Renal pelvis (tissue), 12 donors: ENCODE measurements at places on chromosomes 11 and 22. TPM values are rescaled to one million over a fixed set of nuclear protein-coding genes. Genes with fewer than 3 reads are reported as not detected.

DNA sequence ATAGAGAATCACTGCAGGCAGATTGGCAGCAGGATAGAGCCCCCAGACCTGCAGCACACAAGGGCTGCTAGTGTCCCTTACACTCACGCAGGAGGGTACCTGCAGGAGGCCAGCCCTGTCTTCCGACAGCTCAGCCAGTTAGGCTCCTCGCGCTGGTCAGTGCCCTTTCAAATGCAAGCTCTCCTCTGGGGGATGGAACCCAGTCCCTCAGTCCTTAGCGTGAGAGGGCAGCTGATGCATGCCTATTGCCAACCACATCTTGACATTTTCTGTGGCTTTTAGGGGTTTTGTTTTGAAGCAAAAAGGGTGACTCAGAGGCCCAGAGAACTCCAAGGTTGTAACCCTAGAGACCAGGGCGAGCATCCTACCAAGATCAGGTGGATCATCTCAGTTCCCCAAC is 40.0 kb downstream of the WNT11 start:
- DNase-seq: no peak

The PRR33 gene
- not detected for polyA plus RNA-seq

The CCDC134 gene
- 11.1 TPM for polyA plus RNA-seq

- DNase-seq: no peak
Measured at GRCh38 chr11:77267962-77268361, 33.5 kb downstream of the GDPD4 start.

- DNase-seq: no peak
Measured at GRCh38 chr22:49667236-49667635, 160.4 kb downstream of the BRD1 start.

GRCh38 chr22:50040717-50041116 is 17.4 kb downstream of the TTLL8 start:
- DNase-seq: no peak

DNA sequence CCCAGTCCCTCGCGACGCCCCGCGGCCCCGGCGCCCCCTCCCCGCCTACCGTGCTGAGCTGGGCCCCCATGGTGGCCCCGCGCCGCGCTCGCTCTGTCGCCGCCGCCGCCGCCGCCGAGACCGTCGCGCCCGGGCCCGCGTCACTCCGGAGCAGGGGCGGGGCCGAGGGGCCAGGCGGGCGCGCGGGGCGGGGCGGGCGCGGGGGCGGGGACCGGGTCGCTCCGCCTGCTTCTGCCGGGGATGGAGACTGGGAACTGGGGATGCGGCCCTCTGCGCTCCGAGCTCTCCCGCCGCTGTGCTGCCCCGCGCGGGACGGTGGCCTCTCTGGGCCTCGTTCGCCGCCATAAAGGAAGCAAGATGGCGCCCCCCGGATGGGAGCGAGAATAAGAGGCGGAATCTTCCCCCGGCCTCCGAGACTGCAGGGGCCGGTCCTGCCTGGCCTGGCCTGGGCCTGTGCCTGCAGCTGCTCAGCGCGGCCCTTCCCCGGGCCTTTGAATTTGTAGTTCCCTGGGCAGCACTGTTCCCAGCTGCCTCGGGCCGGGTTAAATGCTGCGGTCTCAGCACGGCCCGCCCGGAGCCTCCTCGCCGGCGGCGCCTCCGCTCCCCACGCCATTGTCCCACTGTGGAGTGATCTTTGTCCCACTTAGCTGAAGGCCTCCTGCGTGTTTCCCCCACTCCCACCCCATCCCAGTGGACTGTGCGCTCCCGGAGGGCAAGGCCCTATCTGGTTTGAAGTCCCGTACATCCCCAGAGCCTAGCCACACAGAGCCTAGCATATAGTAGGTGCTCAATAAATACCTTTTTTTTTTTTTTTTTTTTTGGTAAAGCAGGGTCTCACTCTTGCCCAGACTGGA is at the start of gene CYB5R3:
Gene CYB5R3, minus strand, starts transcription at position 147 of the 854 bp plus-strand sequence. Its CDS starts 77 bp downstream, at position 70.
- DNase-seq: peak; percentile 74

DNA sequence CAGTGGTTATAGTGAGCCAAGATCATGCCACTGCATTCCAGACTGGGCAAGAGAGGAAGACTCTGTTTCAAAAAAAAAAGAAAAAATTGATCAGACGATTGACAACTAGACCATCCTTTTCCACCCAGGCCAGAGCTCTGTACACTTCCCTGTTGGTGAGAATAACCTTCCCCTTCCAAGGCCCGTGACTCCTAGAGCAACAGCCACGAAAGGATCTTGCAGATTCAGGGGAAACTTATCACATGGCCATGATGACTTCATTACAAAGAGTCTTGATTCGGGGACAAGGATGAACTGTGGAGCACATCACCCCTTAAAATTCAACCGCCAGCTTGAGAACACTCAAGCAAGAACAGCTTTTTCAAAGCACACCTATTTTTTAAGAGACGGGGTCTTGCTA is 10.3 kb downstream of the CD5 start:
- no peak for DNase-seq

DNA sequence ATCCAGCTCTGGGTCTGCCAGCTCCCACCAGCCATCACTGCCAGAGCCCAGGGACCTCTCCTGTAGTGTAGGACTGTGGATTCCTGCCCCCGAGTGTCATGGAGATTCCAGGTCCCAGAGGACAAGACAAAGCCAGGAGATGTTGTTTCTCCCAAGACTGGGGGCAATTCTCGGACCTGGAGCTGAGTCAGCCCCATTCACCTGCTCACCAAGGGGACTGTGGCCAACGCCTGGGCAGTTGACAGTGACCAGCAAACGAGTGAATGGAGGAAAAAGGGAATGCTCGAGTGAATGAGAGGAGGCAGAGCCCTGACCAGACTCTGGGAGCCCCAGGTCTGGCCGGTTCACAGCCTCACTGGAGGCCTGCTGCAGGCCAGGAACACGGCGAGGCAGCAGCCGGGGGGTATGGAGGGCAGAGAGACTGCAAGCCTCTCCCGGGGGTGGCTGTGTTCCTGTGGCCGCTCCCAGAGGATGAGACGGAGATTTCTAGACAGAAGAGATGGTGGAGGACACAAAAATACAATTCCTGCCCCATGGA is 61.3 kb upstream of the PRR5 start:
- no peak for DNase-seq

GRCh38 chr11:125084057-125084416 is 20.9 kb downstream of the SLC37A2 start:
- no peak for DNase-seq

GRCh38 chr11:65976216-65977176 is 15.0 kb downstream of the SART1 start:
- no peak for DNase-seq

The TAF1D gene
- polyA plus RNA-seq: 161 TPM

- DNase-seq: peak; percentile 52
Measured at GRCh38 chr11:9760193-9760575, 96.3 kb downstream of the SWAP70 start.

- DNase-seq: no peak
Measured at GRCh38 chr11:129580278-129580677, 204.6 kb downstream of the BARX2 start.

The SHISAL1 gene
- polyA plus RNA-seq: 2.7 TPM

The OR8G1 gene
- polyA plus RNA-seq: not detected

DNA sequence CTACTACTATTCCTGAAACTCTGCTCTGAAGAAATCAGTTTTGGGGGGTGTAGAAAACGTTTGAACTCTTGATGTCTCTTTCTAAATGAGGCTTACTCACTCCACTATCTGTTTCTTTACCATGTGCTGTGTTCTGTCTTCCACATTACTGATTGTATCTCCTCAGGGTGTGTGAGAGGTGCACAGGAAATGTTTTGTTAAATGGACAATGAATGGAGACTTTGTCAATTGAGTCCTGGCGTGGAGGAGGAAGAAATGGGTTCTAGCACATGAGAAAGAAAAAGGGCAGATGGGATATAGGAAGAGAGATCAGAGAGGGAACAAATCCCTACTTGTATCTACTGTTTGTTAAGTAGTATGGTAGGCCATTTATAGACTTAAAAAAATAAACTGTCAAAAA is 577.1 kb upstream of the CCDC90B start:
- DNase-seq: no peak

DNA sequence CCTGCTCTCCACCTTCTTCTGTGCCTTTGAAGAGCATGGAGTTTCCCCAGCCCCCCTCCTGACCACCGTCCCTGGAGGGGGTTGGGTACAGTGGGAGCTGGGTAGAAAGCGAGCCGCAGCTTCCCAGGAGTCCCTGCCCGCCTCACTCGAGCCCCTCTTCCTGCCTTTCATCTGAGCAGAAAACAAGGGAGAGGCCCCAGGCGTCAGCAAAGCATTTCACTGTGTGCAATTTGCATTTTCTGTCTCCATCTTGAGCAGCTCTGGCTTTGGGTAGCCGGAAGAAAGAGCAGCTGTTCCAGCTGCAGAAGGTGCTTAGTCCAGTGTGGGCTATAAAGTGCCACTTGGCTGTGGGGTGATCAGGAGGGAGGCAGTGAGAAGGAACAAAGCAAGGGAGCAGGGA is 229.7 kb downstream of the CEP164 start:
- no peak for DNase-seq

GRCh38 chr11:40597546-40598113 is 861.8 kb downstream of the LRRC4C start:
- no peak for DNase-seq

The PRAME gene
- 0.94 TPM for polyA plus RNA-seq

DNA sequence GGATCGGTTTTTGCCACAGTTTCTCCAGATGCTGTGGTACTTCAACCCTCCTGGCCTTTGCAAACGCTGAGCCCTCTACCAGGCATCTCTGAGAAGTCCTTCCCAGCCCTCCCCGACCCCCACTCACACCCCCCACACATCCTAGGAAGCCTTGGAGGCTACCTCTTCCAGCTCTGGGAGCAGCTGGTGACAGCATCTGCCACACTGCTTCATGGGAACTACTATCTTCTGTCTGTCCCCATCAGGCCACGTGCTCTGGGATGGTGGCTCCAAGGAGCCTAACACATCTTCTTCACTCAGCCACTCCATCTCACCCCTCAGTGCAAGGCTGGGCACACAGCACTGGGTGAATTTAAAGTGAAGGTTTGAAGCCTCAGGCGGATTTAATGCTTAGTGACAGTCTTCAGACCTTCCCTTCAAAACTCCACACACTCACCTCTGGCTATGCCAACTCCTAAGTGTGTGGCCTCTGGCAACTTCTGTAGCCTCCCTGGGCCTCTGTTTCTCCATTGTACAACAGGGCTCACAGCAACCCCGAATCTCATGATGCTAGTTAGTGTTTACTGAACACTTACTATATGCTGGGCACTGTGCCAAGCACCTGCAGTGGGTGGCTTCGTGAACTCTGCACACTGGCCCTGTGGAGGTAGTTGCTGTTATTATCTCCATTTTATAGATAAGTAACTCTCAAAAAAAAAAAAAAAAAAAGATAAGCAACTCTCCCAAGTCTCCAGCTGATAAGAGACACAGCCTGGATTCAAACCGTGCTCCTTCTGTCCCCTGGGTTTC is 7.3 kb upstream of the TP53I11 start:
- no peak for DNase-seq

- DNase-seq: no peak
Measured at GRCh38 chr11:20248121-20248772, 88.0 kb upstream of the DBX1 start.

GRCh38 chr11:118696673-118697226 is 17.3 kb upstream of the TREH start:
- DNase-seq: no peak

DNA sequence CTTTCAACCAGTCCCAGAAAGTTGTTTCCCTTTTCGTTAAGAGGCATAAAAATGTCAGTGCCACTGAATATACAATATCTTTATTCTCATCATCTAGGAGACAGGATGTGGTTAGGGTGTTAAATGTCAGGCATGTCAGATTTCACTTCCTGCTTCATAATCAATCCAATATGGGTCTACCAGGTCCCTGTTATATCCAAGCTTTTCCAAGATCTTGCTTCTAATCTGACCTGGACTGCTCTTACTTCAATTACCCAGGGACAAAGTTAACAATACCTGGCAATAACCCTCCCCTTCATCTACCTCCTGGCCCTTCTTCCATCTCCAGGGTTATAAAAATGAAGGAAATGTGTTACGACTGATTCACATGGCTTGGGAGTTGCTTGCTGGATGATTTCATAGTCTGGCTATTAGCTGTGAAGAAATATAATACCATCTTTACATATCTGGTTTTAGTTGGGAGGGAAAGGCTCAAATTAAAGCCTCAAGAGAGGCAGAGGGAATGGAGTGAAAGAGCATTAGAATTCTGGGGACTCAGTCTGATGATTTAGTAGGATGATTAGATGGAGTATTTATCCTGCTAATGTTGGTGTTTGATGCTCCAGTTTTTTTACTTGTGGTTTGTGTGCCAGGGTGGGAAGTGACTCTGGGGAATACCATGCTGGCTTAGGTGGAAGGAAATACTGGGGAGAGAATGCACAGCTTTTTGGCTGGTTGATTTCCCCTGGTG is 534.3 kb downstream of the ETS1 start:
- no peak for DNase-seq

DNA sequence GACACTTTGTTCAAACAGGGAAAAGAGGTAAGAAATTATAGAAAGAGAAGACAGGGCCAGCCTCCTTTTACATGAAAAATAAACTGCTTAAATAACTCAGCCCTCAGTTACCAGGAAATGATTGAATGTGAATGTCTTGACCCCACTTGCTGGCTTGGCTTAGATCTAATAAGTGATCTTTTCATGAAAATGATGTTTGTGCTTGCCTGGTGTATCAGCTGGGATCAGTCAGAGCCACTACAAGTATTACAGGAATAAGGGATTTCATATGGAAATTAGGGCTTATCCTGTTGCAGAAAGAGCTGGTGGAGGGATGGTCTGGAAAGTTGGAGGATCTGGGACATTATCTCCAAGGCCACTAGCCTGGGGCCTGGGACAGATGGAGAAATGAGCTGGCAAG is 51.8 kb downstream of the COMMD9 start:
- DNase-seq: no peak

The PKNOX2 gene
- polyA plus RNA-seq: 11.3 TPM
